HS-27A (cell line): ENCODE measurements at places on chromosomes 6 and 20.

GRCh38 chr20:33812908-33813462 lies 1.8 kb downstream of the CHMP4B start:
- DNase-seq = no peak

DNA sequence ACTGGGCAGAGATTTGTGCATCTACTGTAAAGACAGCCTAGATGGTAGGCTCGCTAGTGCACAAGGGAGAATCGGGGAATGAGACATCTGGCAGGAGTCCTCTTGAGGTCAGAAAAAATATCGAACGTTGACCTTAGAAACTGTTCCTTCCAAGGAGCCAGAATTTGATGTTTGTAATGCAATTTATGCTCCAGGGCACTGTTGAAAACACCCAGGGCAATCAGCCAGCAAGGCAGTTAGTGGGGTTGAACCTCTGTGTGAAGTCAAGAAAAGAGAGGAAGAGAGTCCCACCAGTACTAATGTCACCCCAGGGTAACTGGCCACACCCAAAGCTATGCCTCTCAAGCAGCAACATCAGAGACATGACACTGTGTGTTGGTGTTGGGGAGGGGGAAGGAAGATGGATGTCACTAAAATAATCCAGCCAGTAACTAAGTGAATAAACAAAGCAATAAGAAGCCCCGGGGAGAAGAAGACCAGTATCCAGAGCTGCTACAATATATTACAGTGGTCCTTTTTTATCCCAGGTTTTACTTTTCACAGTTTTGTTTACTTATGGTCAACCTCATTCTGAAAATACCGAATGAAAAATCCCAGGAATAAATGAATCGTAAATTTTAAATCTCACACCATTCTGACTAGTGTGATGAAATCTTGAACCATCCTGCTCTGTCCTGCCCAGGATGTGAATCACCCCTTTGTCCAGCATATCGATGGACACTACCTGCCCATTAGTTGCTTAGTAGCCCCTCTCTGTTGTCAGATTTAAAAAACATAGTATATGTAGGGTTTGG lies 32.9 kb upstream of the PDE10A start:
- DNase-seq = no peak

DNA sequence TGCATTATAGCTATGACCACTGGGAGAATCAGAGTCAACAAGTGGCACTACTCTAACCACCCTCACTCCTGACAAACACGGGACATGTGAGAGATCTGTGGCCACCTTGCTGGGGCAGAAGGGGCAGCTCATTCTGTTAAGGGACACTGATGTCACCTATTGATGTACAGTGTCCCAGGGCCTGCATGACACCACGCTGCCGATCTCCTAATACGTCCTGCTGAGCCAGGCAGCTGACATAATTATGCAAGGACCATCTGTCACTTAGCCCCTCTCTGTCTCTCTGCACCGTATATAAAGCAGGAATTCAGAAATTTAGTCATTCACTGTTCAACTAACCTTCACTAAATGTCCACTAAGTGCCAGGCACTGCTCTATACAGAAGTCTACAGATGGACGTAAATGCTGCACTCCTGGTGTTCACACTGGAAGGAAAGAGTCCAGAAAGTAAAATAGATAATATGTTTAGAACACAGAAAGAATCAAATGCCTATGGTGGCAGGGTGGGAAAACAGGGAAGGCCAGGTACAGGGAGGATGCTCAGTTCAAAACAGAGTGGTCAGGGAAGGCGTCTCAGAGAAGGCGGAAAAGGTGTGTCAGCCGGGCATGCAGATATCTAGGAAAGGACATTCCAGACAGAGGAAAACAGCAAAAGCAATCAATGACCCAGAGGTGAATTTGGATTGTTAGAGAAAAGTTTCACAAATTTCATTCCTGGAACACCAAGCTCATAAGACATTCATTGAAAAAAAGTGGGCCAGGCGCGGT lies 173.8 kb downstream of the ZNF217 start:
- no peak for DNase-seq

GRCh38 chr6:170127151-170127550 lies 163.7 kb downstream of the DLL1 start:
- no peak for DNase-seq

DNA sequence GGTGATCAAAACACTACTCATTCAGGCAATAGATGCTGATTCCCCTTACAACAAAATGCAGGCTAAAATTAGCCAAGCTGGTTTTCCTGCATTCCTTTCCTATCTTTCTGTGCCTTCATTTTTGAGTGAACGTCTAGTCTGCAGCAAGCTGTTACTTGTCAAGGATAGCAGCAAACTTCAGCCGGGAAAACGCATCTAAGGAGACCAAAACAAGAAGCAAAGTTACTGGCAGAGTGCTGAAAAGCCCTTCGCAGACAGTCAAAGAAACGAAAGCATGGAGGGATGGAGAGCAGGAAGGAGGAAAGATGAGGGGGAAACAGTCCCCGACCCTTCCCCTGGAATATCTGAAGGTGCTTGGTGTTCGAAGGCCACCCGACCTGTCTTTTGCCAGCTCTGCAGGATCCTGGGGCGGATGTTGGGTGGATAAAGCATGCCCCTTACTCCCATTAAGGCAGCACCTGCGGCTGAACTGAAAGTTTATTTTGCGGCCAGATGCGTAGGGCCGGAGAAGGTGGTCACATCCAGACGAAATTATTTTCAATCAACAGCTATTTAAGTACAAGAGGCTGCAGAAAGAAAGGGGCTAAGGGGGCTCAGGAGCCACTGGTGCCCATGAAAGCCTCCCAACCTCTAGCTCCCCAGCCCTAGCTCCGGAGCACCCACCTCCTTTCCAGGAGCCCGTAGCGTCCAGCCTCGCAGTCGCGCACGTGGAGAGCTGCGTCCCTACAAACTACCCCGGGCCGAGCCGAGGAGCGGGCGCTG lies 538 bp downstream of the FERMT1 start:
- no peak for DNase-seq

DNA sequence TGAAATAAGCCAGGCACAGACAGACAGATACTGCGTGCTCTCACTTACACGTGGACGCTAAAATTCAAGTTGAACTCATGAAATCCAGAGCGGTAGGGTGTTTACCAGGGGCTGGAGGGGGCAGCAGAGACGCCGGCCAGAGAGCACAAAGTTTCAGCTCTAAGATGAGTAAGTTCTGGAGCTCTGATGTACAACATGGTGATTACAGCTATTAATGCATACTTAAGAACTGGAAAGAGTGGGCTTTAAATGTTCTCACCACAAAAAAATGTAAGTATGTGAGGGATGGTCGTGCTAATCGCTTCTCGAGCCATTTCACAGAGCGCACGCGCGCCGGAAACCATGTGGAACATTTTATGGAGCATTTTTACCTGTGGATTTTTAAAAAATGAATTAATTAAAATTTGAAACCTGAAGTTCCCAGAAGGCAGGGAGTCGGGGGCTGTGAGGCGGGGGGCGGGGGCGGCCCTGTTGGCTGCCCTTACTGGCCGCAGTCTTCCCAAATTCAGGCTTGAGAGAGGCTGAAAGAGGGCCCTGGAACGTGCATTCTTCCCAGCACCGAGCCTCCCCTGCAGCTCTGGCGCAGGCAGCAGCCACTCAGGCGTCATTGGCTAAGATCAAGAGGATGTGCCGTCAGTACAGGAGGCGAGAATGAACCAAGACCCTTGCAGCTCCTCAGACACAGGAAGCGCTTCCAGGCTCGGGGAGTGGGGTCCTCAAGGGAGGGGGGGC lies 8.5 kb upstream of the SLCO4A1 start:
- no peak for DNase-seq

- no peak for DNase-seq
These were observed 50.5 kb upstream of the SSTR4 start for GRCh38 chr20:22984606-22985005.

DNA sequence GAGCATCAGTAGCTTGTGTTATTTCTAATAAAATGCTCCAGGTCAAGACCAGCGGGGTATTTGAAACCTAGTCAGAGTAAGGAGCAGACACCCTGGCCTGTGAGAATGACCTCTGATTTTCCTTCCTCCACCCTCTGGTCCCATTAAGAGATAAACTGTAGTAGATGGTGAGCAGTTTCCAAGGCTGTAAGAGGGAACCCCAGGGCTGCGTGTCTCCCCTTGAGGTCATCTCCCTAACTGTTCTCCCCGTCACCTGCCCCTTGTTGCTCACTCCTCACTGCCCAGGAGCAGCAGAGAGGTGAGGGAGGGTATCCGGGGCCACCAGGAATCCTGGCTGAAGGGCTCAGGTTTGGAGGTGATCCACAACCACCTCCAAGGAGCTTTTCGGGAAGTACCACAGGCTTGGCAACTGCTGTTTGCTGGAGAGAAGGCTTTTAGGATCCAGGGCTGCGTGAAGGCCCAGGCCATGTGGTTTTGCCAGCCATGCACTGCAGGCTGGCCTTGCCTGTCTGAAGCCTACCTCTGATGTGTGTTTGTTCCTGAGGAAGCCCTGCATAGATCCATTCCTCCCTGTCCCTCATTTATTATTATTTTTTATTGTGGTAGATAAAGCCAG lies 62.5 kb downstream of the RREB1 start:
- DNase-seq = no peak
